ENCODE measurements at places on chromosomes 1 and 21.

GRCh38 chr1:168708698-168709404 lies 20.2 kb downstream of the DPT start:
- no peak for DNase-seq

GRCh38 chr1:63129184-63129583 lies 193.2 kb upstream of the FOXD3 start:
- no peak for DNase-seq

- DNase-seq = no peak
These were observed 341.5 kb downstream of the VAV3 start for GRCh38 chr1:107623431-107623830.

- DNase-seq = no peak
These were observed 197.8 kb upstream of the GALNT2 start for GRCh38 chr1:229869240-229869639.

DNA sequence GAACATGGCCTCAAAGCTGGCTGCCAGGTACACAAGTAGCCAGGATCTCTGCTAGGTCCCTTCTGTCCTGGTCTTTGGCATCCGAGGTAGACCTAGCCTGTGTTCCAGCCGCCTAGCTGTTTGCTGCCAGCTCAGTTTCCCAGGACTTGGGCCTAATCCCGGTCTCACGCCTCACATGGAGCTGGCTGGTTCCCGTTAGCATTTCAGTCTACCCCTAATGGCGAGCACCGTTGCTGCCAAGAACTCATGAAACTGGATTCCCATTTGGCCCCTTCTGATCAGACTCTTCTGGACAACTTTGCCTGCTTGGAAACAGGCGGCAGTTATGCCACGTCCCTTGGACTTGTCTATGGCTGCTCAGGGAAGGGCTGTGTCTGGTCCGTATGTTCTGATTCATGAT lies 26.2 kb upstream of the HHAT start:
- DNase-seq = no peak

GRCh38 chr1:7404046-7404742 lies 366.9 kb upstream of the VAMP3 start:
- no peak for DNase-seq

- no peak for DNase-seq
These were observed 30.3 kb downstream of the PRDM2 start for GRCh38 chr1:13730291-13730690.

DNA sequence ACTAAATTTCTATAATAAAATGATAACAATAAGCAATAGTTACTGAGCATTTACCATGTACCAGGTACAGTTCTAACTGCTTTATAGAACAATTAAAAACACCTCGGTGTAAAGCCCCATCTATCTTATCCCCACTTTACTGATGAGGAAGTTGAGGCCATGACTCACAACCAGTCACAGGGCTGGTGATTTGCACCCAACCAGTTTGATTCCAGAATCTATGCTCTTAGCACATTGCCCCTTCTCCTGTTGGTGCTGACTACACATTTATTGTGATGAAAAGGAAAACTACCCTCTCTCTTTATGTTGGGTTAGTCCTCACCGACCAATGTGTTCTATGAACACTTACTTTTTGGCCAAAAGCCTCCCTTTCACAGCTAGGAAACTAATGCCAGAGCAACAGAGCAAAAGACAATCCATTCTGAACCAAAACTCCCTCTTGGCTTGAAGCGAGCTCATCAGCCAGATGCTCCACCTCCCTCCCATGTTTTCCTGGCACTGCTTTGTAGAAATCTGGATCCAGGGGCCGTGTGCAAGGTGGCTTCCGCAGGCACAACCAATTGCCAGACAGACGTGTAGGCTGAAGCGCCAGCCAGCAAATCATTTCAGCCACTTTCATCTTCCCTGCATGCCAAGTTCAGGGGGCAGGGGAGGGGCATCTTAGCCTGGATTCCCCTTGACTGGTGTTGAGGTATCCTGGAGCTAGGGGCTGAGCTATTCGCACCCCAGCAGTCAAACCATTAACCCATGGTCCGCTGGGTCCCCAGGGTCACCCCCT lies 32.0 kb upstream of the SLC30A1 start:
- no peak for DNase-seq

GRCh38 chr1:12040457-12041051 lies 21.3 kb downstream of the MIIP start:
- peak; percentile 59 for DNase-seq

- no peak for DNase-seq
These were observed 210.9 kb upstream of the CSF3R start for GRCh38 chr1:36693603-36694002.

DNA sequence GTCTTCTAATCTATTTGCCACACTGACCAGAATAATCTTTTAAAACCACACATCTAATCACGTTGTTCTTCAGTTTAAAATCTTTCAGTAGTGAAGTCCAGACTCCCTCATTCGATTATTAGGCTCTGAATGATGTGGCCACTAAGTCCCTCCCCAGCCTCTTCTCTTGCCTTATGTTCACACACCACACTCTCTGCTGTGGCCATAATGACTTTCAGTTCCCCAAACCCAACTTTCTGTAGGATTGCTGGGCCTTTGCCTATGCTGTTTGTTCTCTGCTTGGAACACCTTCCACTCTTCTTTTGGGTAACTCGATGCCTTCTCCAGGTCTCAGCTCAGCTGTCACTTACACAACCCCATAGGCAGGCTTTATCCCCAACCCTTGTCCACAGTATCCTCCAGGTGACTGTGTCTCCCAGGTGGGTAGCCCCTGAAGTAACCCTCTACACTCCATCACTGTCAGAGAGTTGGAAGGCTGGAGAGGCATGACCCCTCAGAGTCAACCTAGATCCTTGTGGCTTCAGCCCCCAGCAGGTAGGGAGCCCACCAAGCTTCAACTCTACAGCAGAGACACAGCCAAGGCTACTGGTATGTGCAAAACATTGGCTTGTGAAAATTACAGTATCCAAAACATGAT lies 8.4 kb upstream of the SLC37A1 start:
- no peak for DNase-seq

- DNase-seq = no peak
These were observed 38.8 kb downstream of the WNT4 start for GRCh38 chr1:22104094-22104493.

- no peak for DNase-seq
These were observed 14.7 kb downstream of the ADCY10 start for GRCh38 chr1:167899253-167899681.

GRCh38 chr21:45404730-45405270 lies at the start of gene COL18A1:
Gene COL18A1 (plus strand): TSS chr21:45405165. CDS start chr21:45405231, 66 bp downstream.
- DNase-seq = peak; percentile 71

DNA sequence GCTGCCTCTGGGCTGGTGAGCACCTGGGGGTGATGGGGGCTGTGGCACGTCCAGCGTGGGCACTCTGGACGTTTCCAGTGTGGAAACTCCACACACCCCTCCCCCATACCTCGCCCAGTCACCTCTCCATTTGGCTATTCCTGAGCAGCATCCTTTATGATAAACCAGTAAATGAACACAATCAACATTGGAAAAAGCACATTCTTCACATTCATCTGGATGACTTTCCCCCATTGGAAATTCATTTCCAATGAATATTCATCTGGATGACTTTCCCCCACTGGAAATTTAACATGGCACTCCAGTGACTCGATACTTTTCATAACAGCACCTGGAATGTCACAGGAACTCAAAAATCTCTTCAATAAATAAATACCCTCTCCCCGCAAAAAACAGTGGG lies 104.8 kb upstream of the KRTAP19-8 start:
- no peak for DNase-seq

GRCh38 chr1:155977690-155978324 lies 540 bp downstream of the ARHGEF2 start:
- DNase-seq = peak; percentile 87

- DNase-seq = peak; percentile 60
These were observed 371.2 kb downstream of the NPHP4 start for GRCh38 chr1:5620997-5621396.

- no peak for DNase-seq
These were observed 18.8 kb downstream of the PTPRC start for GRCh38 chr1:198657550-198658064.

GRCh38 chr1:182993746-182994145 lies 29.5 kb upstream of the LAMC1 start:
- no peak for DNase-seq

DNA sequence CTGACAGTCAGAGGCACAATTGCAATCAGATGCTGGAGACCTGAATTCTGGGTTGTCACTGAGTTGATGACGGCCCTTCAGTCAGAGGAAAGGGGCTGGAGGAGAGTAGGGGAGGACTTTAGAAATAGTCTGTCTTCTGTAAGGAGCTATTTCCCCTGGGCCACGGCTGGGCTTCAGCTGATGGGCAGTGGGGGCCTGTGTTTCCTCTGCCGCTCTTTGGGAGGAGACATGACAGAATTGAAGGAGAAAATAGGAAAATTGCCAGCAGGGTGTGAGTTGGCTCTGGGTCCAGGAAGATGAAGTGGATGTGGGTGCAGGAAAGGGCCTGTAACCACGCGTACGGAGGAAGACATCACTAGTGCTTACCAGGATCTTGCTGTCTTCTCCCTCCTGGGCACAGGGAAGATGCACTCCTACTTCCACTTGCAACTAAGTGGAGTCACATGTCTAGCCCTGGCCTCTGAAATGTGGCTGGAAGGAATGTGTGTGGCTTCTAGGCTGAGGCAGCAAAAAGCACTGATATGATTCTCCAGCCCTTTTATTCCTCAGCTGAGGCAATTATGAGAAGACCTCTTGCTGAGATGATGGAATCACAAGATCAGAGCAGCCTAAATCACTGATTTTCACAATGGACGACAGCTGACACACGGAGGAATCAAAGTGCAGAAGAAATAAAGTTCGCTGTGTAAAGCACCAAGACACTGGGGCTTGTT lies 250.0 kb downstream of the GRIK3 start:
- DNase-seq = no peak

DNA sequence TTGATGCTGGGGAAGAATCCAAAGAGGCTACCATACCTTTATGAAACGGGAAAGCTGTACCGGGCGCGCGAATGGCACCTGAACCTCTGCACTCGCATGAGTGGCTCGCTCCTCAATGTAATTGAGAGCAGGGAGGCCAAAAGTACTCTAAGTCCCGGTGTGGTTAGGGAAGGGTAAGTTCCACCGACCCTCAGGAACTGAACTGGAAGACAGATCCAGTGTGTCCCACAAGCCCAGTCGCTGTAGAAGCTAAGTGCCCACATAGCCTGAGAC lies 1.0 kb downstream of the GATAD2B start:
- DNase-seq = no peak

DNA sequence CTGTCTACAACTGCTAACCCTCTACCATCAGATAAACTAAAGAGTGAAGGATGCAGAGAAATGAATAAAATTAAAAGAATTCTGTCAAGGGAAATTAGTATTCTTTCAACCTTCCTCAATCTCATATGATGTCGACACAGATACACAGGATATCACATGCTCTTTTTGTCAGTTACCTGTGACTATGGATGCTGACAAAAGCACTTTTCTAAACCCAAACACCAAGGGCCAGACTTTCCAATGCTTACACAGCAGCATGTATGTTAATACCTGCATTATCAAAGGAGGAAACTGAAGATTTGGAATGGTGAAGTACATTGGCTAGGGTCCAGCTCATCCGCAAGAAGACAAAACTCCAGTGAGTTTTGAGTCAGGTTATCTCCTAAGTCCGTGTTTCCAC lies 294.0 kb downstream of the SMYD3 start:
- no peak for DNase-seq

GRCh38 chr1:46539972-46540371 lies 11.5 kb downstream of the KNCN start:
- no peak for DNase-seq

- no peak for DNase-seq
These were observed 30.9 kb downstream of the FHAD1 start for GRCh38 chr1:15277933-15278332.

- no peak for DNase-seq
These were observed 21.0 kb upstream of the ERRFI1 start for GRCh38 chr1:8047112-8047511.

- DNase-seq = no peak
These were observed 95.1 kb downstream of the BARHL2 start for GRCh38 chr1:90621986-90622385.

All from K562 (cell line).